B cell (primary cell): ENCODE measurements at places on chromosomes 5 and 9.

DNA sequence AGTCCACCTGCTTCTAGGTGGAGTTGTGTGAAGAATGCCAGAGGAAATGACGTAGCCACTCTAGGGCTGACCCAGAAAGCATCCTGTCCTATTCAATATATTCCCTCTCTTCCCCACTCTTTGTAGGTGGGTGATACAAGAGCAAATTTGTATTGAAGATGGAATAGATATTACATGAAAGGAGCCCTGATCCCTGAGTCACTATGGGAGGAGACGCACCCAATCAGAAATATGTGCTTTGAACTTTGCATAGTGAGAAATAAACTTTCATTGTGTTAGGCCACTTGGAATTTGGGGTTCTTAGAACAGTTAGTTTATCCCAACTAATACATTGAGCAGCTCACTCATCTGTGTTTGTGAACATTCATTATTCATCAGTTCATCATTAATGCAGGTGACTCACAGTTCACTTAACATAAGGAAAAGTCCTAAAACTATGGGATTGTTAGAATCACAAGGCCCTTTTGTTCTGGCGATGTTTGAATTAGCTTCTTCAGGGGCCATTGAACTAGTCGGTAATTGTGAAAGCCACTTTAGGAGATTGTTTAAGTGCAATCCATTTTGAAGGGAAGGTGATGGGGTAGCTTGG, 26.9 kb upstream of the NTRK2 start:
- DNase-seq: no peak

DNA sequence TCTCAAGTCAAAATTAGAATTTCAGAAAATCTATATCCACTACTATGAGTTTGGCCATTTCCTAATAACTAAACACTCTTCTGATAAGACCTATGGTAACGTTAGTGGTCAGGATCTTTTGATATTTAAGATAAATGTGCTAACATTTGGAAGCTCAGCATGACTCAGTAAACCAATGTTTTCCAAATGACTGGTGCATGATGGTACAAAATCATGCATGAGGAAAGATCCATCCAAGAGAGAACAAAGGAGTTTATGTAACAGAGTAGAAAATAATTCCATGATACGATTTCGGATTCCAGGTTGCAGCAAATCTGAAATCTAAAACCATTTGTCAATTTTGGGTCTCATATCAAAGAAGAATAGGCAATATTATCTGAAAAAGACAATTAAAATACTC, 279.2 kb downstream of the NSG2 start:
- no peak for DNase-seq

GRCh38 chr9:36823934-36824333, 210.1 kb downstream of the PAX5 start:
- no peak for DNase-seq

DNA sequence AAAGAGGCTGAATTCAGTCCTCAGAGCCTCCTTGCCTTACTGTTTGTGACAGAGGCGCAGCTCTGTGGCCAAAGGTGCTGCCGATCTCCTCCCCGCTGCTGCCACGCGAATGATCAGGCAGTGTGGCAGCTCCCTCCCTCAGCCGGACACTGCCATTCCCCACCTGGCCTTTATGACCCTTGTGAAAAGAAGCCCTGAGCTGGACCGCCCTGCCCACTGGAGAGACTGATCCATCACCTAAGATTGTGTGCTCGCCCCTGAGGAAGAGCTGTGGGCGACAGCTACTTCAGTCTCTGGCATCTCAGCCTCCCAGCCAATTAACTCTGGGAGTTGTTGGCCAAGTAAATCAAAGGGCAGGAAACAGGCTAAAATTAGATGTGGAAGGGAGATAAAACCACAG, 90.9 kb downstream of the CARTPT start:
- DNase-seq: no peak

GRCh38 chr9:126443144-126443543, 116.5 kb downstream of the MVB12B start:
- no peak for DNase-seq

GRCh38 chr5:117065161-117065560, 490.5 kb upstream of the SEMA6A start:
- DNase-seq: no peak

DNA sequence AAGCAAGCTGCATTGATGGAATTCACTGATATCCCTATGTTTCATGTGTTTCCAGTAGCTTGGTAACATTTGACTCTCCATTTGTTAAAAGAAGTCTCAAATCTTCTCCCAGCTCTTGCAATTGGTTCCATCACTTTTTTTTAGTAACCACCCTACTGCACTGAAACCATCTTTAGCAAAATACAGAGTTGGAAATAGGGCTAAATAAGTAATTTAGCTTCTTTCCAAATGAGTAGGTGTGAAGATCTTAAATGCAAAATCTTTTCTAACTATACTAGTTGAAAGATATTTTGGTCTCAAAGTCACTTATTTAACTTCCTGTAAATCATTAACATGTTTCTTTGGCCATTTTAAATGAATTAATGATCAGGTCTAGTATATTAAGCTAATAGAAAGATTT, 138.1 kb downstream of the DIRAS2 start:
- no peak for DNase-seq

- no peak for DNase-seq
These were observed 19.2 kb upstream of the POMT1 start for GRCh38 chr9:131483319-131484050.

GRCh38 chr5:26492906-26493459, 545.4 kb downstream of the CDH9 start:
- DNase-seq: no peak

GRCh38 chr9:14063756-14064155, 250.2 kb downstream of the NFIB start:
- no peak for DNase-seq

GRCh38 chr9:33467526-33467925, 6.2 kb downstream of the NOL6 start:
- no peak for DNase-seq

DNA sequence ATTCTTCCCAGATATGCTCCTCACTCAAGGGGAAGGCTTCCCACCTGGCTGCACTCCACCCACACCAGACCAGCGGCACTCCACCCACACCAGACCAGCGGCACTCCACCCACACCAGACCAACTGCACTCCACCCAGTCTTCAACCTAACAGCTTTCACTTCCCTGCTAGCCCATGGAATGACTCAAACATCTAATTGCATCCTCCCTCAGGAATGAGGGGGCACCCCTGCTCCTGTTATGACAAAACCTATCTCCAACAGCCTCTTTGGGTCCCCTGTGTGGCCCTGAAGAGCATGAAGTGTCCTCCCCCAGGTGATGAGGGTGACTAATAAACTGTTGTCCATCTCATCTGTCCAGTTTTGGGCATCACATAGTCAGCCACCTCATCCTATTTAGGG, 556.6 kb upstream of the TUSC1 start:
- DNase-seq: no peak

DNA sequence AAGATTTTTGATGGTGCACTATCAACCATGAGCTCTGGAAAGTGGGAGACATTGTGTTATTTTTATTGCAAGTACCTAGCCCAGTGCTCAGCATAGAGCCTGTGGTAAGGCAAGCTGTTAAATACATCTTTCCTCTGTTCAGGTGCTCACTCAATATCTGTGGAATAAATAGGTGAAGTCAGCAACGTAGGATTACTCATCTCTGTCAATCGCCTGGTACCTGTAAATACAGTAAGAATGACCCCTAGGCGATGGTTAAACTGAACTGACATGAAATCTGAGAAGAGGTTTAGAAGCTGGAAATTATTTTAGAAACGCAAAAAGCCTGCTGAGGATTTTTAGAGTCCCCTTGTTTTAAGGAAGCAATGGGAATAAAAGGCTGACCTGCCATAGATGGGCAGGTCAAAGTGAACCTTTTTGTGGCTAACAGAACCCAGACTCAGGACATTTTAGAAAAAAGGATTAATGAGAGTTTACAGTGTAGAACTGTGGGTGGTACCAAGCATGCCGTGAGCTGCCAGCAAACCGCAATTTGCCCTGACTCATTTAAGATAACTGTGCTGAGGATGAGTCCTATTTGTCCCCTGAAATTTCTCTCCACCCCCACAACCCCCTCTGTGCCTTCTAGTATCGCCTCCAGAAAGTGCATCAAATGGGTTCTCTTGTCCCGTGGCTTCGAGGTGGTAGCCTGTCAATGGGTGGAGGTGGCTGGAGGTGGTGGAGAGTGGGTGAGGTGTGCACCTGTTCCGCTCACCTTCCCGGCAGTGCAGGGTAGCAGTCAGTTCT, 375.1 kb downstream of the MED10 start:
- no peak for DNase-seq

DNA sequence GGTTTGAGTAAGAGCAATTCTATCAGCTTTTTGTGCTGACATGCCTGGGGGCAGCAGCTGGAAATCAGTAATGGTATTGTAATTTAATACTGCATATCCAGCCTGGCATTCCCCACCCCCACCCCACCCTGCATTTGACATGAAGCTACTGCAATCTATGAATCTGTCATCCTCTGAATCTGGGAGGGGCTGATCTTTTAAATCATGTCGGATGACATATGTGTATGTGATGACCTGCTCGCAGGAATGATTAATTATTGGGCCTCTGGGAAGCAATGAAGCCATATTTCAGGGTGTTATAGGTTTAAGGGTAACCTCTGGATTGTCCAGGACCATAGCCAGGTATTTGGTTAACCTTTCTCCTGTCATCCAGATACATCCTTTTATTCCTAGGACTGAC, 64.6 kb upstream of the RASGRF2 start:
- no peak for DNase-seq

- DNase-seq: no peak
These were observed 476.3 kb downstream of the RAB3C start for GRCh38 chr5:59058969-59059687.

- peak; percentile 42 for DNase-seq
These were observed 7.4 kb downstream of the MEF2C start for GRCh38 chr5:88875341-88876234.

DNA sequence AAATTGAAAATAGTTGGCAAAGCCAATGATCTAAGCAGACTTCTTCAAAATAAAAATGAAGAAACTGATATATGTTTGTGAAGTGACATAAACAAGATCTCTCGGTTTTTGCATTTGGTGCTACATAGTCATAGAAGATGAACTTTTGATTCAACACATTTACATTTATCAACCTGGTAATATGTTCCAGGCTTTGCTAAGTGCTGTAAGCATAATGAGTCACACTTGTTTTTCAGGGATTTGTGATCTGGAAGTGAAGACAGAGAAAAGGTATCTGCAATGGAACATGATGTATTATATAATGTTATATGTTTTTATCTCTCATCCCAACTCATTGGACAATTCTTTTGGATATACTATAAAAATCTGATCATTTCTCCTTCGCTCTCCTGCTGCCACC, 801.4 kb downstream of the BRINP1 start:
- DNase-seq: no peak

- no peak for DNase-seq
These were observed 3.7 kb upstream of the AMACR start for GRCh38 chr5:34011536-34011935.

GRCh38 chr5:120396186-120396585, 67.9 kb upstream of the PRR16 start:
- DNase-seq: no peak

- DNase-seq: no peak
These were observed 452.5 kb upstream of the RIOK2 start for GRCh38 chr5:97635553-97635952.

DNA sequence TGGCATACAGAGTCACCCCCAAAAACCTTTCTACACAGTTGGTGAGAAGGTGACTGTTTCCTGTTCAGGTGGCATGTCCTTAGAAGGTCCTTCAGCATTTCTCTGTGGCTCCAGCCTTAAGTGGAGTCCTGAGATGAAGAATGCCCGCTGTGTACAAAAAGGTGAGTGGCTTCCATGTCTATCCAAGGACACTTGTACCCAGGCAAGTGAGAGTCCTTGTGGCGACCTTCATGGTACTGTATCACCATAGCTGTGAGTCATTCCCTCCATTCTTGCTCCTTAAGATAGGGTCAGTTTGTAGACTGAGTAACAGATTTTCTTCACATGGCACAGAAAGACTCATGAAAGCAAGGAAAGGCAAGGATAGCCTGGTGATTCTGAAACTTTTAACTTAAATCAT, 63.1 kb downstream of the C7 start:
- DNase-seq: no peak

GRCh38 chr9:20604562-20604961, 17.7 kb downstream of the MLLT3 start:
- peak; percentile 14 for DNase-seq

DNA sequence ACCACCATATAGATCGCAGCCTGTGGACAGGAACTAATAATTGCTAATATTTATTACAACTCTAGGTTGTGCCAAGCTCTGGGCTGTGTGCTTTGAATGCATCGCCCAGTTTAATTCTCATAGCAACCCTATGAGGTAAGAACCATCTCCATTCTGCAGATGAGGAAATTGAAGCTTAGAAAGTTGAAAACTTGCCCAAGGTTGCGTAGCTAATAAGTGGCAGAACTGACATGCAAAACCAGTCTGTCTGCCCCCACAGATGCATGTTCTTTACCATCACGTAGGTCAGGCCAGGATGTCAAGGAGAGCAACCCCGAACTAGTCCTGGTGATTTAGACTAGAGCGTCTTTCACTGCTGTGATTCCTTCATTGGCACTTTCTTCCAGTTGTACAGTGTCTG, 15.6 kb downstream of the WWC1 start:
- DNase-seq: no peak

DNA sequence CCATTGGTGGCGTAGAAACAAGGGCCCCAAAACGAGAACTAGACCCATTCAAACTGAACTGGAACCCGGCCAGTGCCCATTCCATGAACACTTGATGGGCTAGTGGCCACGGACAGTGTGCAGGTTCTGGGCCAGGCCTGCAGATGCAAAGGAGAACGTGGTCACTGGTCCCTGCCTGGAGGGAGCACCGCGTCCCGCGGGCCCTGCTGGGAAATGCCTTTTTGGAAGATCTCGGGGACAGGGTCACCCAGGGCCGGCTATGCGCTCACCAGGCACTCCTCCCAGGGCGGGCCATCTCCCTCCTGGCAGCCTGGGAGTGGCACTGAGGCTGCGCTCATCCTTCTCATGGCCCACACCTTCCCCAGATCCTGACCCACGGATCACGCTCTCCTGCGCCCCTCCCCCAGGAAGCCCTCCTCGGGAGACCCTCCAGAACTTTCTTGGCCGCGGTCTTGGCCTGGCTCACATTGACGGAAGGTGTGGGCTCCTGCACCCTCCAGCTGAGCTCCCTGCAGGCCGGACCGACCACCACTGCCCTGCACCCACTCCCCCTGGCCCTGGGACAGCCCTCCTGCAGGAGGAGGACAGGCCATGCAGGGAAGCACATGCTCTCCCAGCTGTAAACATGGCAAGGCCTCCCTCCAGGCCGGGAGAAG, 2.8 kb upstream of the DIPK1B start:
- no peak for DNase-seq

DNA sequence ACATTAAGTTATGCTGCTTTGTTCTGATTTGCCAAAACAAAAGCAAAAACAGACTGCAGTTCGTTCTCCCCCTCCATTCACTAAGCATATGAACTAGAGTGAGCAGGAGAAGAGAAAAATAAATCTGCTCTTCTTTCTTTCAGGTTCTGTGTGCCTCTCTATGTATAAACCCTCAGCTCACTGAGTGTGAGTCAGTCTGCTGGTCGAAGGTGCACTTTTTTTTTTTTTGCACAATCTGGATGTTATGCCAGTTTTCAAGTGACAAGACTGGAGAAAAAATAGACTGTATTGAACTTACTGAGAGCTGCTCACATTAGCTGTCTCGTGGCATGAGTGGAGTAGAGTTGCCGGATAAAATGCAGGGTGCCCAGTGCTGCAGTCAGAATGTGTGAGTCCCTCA, 244.6 kb upstream of the ATP10B start:
- no peak for DNase-seq

- no peak for DNase-seq
These were observed 576.1 kb downstream of the CDH12 start for GRCh38 chr5:22277006-22277405.
